ENCODE measurements at places on chromosomes 6 and 20. TPM values are rescaled to one million over a fixed set of nuclear protein-coding genes. Genes with fewer than 3 reads are reported as not detected.
A peak's percentile ranks its signal among the peaks of the same experiment; 100 is the strongest.

The OPRM1 gene
- not detected for total RNA-seq

The GMPR gene
- 2.8 TPM for total RNA-seq

The TCP1 gene
- total RNA-seq = 93.4 TPM

GRCh38 chr6:121521164-121521555 lies 85.7 kb downstream of the GJA1 start:
- DNase-seq = no peak

- no peak for DNase-seq
Measured at GRCh38 chr20:46362921-46363867, 43.2 kb downstream of the ELMO2 start.

- DNase-seq = no peak
Measured at GRCh38 chr6:81996414-81996813, 243.9 kb upstream of the TENT5A start.

GRCh38 chr6:90643381-90643780 lies 56.5 kb upstream of the MAP3K7 start:
- no peak for DNase-seq

The ZC3H12D gene
- 0.81 TPM for total RNA-seq

The ULBP2 gene
- not detected for total RNA-seq

DNA sequence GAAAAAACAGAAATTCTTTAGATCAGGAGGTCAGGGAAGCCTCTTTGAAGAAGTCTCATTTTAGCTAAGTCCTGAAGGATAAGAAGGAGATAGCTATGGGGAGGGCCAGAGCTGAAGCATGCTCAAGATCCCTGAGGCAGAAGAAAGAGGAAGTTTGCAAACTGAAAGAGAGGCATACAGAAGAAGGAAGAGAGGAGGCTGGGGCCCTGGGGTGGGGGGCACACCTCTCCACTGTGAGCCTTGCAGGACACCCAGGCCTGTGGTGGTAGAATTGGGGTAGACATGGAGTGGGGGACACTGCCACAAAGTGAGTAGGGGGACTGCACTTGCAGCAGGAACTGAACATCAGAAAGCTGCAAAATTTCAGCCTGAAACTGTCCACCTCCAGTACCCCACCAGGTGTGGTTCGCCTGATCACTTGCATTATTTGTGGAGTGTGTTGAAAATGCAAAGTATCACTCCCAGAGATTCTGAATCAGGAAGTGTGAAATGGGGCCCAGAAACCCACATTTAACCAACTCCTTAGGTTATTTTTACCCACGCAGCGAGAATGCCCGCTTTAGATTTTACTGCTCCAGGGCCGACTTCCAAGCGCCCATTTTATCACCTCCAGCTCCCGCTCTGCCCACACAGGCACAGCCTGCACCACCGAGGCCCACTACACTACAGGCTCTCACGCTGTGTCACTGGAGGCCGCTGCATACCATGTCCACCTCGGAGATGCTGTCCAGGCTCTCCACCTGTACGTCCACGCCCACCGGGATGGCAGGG lies 44.0 kb downstream of the GABRR2 start:
- no peak for DNase-seq

The FAM162B gene
- total RNA-seq = 16.0 TPM

DNA sequence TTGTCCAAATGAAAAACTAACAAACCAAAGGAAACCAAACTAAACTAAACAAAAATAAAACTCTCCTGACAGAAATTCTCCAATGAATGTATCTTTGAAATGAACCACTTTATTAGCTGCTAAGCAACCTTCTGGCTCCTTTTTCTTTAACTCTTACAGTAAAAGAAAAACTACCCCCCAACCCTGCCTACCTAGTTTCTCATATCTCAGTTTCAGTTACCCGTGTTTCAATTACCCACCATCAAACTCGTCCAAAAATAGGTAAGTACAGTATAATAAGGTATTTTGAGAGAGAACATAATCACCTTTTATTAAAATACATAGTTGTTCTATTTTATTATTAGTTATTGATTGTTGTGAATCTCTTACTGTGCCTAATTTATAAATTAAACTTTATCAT lies 177.4 kb upstream of the THEMIS start:
- DNase-seq = no peak

The IFNGR1 gene
- total RNA-seq = 73.9 TPM

DNA sequence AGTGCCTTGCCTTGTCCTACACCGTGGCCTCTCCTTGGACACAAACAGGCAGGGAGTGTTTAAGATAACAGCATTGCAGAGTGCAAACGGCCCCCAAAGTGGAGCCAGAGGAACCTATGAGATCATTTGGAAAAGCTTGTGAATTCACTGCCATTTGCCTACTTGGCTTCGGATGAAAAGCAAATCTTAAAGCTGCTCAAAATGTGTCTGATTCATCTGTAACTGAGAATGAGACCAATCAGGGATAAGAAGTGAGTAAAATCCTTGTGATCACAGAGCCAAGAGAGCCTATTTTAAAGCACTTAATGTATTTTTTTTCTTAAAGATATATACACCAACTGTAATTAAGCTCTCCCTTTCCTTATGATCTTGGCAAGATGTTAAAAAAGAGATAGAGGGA lies 65.7 kb upstream of the BACH2 start:
- DNase-seq = no peak

- no peak for DNase-seq
Measured at GRCh38 chr6:105429676-105430075, 26.8 kb upstream of the PREP start.

DNA sequence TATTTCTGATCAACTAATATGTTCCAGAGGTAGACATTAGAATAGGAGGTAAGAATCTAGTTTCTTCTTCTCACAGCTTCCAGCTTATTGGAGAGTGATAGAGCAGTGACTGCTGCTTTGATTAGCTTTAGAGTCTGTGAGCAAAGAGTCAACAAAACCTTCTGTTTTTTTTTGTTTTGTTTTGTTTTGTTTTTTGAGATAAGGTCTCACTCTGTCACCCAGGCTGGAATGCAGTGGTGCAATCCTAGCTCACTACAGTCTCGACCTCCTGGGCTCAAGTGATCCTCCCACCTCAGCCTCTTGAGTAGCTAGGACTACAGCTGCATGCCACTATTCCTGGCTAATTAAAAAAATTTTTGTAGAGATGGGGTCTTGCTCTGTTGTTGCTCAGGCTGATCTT lies 39.3 kb downstream of the TSBP1 start:
- no peak for DNase-seq

- DNase-seq = no peak
Measured at GRCh38 chr20:45892049-45892825, 1.1 kb downstream of the CTSA start.

The MDN1 gene
- total RNA-seq = 39.6 TPM

DNA sequence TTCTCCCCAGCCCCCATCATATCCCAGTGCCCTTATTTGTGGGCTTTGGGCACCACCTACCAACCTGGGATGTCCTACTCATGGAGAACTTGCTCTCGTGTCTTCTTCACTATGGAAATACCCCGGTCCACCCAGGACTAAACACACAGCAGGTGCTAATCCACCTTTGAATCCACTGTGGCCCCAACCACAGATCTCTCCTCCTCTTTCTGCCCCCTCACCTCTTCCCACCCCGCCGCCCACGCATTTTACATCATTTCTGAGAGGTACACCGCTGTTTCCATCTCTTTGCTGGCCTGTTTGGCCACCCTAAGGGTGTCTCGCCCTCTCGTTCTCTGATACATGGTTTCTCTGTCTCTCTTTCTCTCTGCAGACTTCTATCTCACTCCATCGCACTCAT lies 82.5 kb upstream of the CTNNBL1 start:
- no peak for DNase-seq

DNA sequence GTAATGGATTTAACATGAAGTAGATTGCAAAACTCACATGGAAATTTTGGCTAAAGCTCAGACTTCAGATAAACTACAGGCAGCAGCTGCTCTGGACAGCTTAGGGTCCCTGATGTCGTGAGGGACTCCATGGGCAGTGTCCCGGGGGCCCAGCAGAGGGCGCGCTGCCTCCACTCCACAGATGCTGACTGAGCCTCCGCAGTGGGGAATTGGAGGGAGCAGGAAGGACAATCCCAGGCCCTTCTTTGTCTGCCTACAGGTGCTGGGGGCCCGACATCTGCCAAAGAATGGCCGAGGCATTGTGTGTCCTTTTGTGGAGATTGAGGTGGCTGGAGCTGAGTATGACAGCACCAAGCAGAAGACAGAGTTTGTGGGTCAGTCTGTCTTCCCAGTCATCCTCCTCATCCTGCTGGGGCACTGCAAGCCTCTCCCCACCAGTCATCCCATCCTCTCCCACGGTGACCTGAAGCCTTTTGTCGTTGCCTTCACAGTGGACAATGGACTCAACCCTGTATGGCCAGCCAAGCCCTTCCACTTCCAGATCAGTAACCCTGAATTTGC lies 35.9 kb downstream of the PLCG1 start:
- peak; percentile 84 for DNase-seq
